ENCODE measurements at places on chromosomes 2 and 18.

DNA sequence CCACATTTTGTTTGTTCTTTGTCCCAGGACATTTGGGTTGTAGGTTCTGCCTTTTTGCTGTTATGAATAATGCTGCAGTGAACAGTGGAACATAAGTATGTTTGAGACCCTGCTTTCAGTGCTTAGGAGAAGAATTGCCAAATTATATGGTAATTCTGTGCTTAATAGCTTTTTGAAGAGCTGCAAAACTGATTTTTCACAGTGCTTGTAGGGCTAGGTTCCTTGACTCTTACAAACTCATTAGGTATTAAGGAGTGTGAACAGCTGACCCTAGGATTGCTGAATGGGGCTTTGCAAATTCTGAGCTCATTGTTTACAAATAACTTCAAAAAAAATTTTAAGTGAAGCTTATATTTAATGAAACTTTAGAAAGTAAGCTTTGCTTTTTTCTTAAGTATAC is 154.2 kb downstream of the LTBP1 start:
- no peak for DNase-seq

- DNase-seq, result no peak
Observed at GRCh38 chr2:138503652-138504051, 2.1 kb downstream of the SPOPL start.

DNA sequence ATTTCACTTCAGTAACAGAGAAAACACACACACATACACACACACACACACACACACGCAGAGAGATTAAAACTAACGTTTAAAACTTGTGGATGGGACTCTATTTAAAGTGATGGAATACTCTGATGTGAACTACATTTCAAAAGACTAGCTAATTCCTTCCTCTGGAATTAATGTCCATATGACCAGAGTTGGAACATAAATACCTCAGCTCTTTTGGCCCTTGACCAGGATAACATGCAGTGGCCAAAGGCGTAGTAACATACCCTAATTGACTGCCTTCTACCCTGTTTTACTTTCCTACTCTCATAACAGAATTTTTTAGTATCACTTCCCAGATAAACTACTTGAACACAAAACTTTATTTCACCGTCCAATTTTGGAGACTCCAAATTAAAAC is 671.3 kb upstream of the CHAC2 start:
- DNase-seq, result no peak

GRCh38 chr2:118705032-118705431 is 142.4 kb downstream of the EN1 start:
- DNase-seq, result no peak

- no peak for DNase-seq
Observed at GRCh38 chr2:110215566-110216158, 3.3 kb upstream of the MTLN start.

GRCh38 chr2:72803626-72804320 is 22.1 kb downstream of the EXOC6B start:
- DNase-seq, result no peak

- no peak for DNase-seq
Observed at GRCh38 chr2:9232886-9233285, 26.3 kb downstream of the ASAP2 start.

Measured in left lung (tissue), 14 donors.